ENCODE measurements at places on chromosomes 7 and 10. TPM values are rescaled to one million over a fixed set of nuclear protein-coding genes. Genes with fewer than 3 reads are reported as not detected.

DNA sequence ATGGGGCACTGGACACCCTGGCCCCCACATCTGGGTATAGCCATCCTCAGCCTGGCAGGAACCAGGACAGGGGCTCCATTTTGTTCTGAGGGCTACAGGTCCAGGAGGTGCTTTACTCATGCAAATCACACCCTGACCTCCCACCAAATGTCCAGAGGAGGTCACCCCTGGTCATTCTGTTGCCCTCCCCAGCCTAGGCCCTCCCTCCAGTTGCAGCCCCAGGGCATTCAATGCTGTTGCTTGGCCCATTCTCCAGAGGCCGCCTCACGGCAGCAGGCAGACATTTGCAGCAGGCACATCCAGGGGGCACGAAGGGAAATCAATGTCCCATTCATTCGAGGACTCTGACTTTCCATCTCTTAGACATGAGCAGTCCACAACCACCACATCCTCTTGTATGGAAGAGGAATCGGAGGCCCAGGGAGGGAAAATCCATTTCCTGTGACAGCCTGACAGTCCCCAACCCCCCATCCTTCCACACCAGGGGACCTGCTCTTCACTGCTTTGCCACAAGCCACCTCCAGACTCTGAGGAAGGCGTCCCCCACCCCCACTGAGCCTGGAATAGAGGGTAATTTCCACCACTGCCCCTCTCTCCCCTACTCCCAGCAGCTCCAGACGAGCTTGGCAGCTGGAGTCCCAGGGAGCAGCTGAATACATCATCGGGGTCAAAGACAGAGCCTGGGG lies 76.2 kb upstream of the UNC5B start:
- no peaks in the 10 kb centered on the region for H3K4me1 ChIP-seq
- DNase-seq: no peak
- H3K27ac ChIP-seq: no peak overlapping the region
- no peak overlapping the region for H3K4me3 ChIP-seq
- no peaks in the 10 kb centered on the region for H3K36me3 ChIP-seq

DNA sequence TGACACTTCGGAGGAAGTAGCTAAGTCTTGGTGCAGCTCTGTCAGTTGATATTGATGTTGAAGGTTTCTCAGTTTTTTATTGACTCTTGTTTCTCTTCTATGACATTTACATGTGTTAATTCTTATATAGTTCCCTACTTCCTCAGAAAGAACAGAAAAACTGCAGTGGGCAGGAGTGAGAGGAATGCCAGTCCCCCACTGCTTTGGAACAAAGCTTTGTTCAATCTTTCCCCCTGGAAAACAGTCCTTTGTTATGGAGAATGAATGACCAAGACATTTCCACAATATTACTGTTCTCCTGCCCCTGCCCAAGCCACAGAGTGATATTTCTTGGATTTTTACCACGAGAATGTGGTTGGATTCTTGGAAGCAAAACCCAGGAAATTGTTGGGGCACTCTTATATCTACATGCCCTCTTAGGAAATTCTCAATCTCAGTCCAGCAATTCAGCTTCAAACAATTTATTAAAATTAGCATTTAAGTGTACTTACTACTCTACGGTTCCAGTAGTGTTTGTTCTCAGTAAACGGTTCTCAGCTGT lies 258.0 kb upstream of the KCND2 start:
- DNase-seq: no peak
- H3K36me3 ChIP-seq: no peaks in the 10 kb centered on the region
- no peak overlapping the region for H3K4me3 ChIP-seq
- H3K27ac ChIP-seq: no peak overlapping the region
- H3K27me3 ChIP-seq: no peaks in the 10 kb centered on the region
- no peaks in the 10 kb centered on the region for H3K4me1 ChIP-seq

GRCh38 chr7:7148798-7149481 lies 33.4 kb upstream of the C1GALT1 start:
- no peaks in the 10 kb centered on the region for H3K4me1 ChIP-seq
- peak overlapping the region; percentile 76 for H3K27ac ChIP-seq
- peak; percentile 90 for DNase-seq
- no peaks in the 10 kb centered on the region for H3K36me3 ChIP-seq

DNA sequence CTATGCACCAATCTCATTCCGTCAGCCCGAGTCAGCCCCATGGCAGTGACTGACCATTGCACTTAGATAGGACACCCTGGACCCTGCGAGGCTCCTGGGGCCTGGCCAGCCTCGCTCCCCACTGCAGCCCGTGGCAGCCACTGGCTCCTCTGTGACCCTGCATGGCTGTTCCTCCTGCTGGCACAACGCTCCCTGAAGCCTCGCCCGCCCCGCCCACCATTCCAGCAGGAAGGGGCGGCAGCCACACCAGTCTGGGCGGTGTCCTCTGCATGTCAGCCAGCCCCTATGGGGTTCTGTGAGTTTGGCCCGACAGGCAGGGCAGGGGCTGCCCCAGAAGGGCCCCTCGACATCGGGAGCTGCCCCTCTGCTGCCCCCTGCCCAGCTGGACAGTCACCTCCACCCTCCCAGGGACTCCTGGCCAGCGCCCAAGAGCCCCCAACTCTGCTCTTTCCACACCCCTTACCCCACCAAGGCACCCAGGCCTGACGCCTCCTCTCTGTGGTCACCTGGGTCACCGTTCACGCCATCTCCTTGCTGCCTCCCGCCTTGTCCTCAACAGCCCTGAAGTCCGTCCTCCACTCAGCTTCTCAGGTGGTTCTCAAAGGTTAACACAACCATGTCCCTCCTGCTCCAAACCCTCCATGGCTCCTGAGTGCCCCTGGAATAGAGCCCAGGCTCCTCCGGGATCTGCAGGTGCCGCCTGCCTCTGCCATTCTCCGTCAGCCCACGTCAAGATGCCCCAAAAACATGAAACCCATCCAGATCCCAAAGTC lies 103.5 kb downstream of the MICALL2 start:
- H3K36me3 ChIP-seq: no peaks in the 10 kb centered on the region
- H3K4me1 ChIP-seq: no peaks in the 10 kb centered on the region
- no peak overlapping the region for H3K4me3 ChIP-seq

GRCh38 chr10:113610631-113611601 lies 52.9 kb downstream of the NRAP start:
- no peaks in the 10 kb centered on the region for H3K36me3 ChIP-seq
- peaks cover 7% of the 10 kb centered on the region for H3K27me3 ChIP-seq
- H3K4me1 ChIP-seq: no peaks in the 10 kb centered on the region
- no peak for DNase-seq

- H3K4me1 ChIP-seq: no peaks in the 10 kb centered on the region
- H3K36me3 ChIP-seq: peaks cover 9% of the 10 kb centered on the region
- no peak overlapping the region for H3K4me3 ChIP-seq
- no peak for DNase-seq
- no peak overlapping the region for H3K27ac ChIP-seq
Measured at GRCh38 chr10:45454859-45455258, 80.8 kb downstream of the ALOX5 start.

GRCh38 chr7:12570534-12571461 lies at the start of gene SCIN:
SCIN (plus strand) TSS chr7:12570720; CDS start chr7:12570787, 67 bp downstream.
- DNase-seq: peak; percentile 90
- H3K4me1 ChIP-seq: no peaks in the 10 kb centered on the region
- peak within 1 kb of the TSS; percentile 64 for H3K4me3 ChIP-seq
- H3K27me3 ChIP-seq: no peaks in the 10 kb centered on the region
- peak within 1 kb of the TSS; percentile 78 for H3K27ac ChIP-seq

DNA sequence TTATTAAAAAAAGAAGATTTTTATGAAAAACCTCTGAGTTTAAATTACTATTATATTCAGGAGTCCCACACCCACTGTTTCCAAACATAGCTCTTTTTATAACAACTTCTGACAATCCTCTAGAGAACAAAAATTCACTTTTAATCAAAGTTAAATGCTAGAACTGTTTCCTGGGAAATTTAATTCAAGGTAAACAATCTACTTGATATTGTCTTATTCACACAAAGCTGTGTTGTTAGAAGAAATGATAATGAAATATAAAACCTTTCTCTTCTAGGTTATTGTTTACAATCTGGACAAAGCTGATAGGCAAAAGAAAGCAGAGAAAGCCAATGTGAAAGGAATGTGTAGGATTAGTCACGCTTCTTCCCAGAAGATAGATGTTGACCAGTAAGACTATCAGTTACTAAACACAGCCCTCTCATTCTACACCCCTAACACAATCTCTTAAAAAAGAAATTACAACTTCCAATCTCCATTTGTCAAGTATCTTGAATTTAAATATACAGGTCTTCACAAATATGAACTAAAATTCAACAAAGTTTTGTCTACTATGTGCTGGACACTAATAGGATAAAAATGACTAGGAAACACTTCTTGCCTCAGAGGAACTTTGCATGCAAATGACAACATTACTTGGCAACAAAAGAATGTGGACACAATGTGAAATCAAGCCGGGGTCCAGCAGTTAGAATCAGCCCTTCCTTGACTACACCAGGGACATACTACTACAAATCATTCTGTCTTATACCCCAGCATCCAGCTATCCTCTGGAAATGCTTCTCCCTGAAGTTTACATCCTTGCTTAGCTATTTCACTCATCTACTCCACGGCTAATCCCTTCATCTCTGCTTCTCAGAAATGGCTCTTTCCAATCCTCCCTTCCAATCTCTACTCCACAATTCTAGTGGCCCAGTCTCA lies 123.7 kb downstream of the IMMP2L start:
- H3K27ac ChIP-seq: no peak overlapping the region
- no peaks in the 10 kb centered on the region for H3K27me3 ChIP-seq
- H3K36me3 ChIP-seq: no peaks in the 10 kb centered on the region
- no peak for DNase-seq

DNA sequence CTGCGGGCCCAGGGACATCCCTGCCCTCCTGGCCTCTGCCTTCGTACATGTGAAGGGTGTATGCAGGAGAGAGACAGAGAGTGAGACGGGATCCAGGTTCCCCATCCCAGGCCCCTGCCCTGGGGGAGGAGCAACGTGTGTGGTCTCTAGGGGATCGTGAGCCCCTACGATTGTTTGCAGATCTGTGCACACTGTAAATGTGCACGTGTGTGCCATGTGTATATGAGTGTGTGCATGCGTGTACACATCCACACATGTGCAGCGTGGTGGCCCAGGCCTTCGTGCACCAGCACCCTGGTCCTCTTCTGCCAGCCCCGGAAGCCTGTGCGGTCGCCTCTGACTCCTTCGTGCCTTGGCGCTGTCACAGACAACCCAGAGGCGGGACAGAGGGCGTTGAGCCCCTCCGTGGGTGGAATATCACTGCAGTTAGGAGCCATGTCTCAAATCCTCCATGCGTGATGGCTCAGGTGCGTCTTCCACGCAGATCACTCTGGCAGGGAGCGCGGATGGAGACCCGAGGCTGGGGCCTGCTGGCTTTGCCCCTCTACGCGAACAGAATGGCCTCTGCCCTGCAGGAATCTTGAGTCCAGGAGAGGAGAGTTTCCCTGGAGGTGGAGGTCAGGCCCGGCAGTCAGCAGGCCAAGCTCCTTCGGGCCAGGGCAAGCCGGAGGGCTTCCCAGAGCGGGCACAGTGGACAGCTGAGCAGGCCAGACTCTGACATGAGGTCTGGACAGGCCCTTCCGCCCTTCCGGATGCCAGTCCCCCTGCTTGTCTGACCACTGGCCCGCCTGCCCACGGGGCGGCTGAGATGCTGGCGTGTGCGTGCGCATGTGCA lies 97.5 kb downstream of the UNCX start:
- H3K27me3 ChIP-seq: peaks cover 4% of the 10 kb centered on the region
- H3K27ac ChIP-seq: no peak overlapping the region
- H3K4me3 ChIP-seq: no peak overlapping the region
- H3K36me3 ChIP-seq: no peaks in the 10 kb centered on the region

DNA sequence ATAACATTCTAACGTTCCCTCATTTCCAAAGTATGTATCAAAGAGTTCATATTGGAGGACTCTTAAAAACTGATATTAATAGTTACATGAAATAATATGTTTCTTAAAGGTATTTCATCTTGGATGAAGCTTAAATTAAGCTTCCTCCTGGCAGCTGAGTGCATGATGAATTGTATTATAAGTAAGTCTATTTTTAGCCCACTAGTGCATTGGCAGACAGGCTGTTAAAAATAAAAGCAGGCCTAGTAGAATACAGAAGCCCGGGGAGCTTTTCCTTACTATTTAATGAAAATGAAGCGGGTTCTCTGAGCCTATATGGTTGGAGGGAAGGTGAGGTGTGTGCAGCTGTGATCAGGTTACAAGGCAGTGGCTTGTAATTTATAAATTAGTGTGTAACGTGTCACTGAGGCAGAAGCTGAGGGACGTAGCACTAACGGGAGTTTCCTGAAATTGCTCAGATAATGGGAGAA lies 130.7 kb upstream of the KMT2E start:
- no peak overlapping the region for H3K4me3 ChIP-seq
- H3K4me1 ChIP-seq: no peaks in the 10 kb centered on the region
- no peak for DNase-seq
- no peaks in the 10 kb centered on the region for H3K36me3 ChIP-seq
- H3K27me3 ChIP-seq: no peaks in the 10 kb centered on the region
- peak overlapping the region; percentile 90 for H3K27ac ChIP-seq

- DNase-seq: peak; percentile 3
- H3K36me3 ChIP-seq: no peaks in the 10 kb centered on the region
- no peak overlapping the region for H3K4me3 ChIP-seq
- no peaks in the 10 kb centered on the region for H3K27me3 ChIP-seq
Measured at GRCh38 chr10:127563718-127564553, 14.8 kb downstream of the NPS start.

- DNase-seq: peak; percentile 96
- H3K36me3 ChIP-seq: no peaks in the 10 kb centered on the region
- no peaks in the 10 kb centered on the region for H3K27me3 ChIP-seq
- peak overlapping the region; percentile 86 for H3K27ac ChIP-seq
- H3K4me1 ChIP-seq: peaks cover 33% of the 10 kb centered on the region
Measured at GRCh38 chr10:110858297-110858934, 13.3 kb upstream of the PDCD4 start.

DNA sequence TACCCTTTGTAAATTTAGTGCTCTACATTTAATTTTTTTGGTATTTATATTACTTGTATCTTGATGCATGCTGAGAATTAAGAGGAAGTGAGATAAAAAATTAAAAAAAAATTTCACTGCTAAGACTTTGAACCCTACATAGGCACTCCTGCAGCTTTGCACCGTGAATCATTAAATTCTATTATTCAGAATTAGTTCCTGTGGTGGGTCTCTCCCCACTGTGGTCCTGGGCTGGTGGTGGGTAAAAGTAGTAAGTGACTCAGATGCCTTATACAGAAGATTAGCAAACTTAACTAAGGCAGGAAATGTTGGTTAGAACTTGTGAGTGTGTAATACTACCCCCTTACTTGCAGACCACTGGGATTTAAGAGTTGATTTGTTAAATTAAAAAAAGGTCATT lies 72.6 kb downstream of the AP3M1 start:
- H3K4me3 ChIP-seq: no peak overlapping the region
- H3K36me3 ChIP-seq: peaks cover 14% of the 10 kb centered on the region
- no peak overlapping the region for H3K27ac ChIP-seq
- H3K27me3 ChIP-seq: no peaks in the 10 kb centered on the region
- H3K4me1 ChIP-seq: no peaks in the 10 kb centered on the region

- DNase-seq: peak; percentile 31
- H3K4me3 ChIP-seq: no peak overlapping the region
- no peak overlapping the region for H3K27ac ChIP-seq
- H3K4me1 ChIP-seq: peaks cover 1% of the 10 kb centered on the region
- H3K27me3 ChIP-seq: no peaks in the 10 kb centered on the region
Measured at GRCh38 chr7:7490003-7490402, 45.7 kb downstream of the COL28A1 start.

GRCh38 chr7:8125680-8126444 lies 136.1 kb downstream of the ICA1 start:
- no peaks in the 10 kb centered on the region for H3K36me3 ChIP-seq
- peak; percentile 51 for DNase-seq
- no peaks in the 10 kb centered on the region for H3K27me3 ChIP-seq
- peak overlapping the region; percentile 63 for H3K27ac ChIP-seq
- H3K4me3 ChIP-seq: no peak overlapping the region

GRCh38 chr7:157033483-157034473 lies 23.3 kb upstream of the MNX1 start:
- H3K4me1 ChIP-seq: no peaks in the 10 kb centered on the region
- DNase-seq: no peak

The CACNA2D1 gene
- polyA plus RNA-seq: 1.3 TPM

The BICC1 gene
- polyA plus RNA-seq: 4.7 TPM

The GNG11 gene
- polyA plus RNA-seq: 10.6 TPM

The TBXAS1 gene
- 7.8 TPM for polyA plus RNA-seq

Data from small intestine (tissue), 16 donors.